H7 (cell line): ENCODE measurements at places on chromosomes 7 and 10. TPM values are rescaled to one million over a fixed set of nuclear protein-coding genes. Genes with fewer than 3 reads are reported as not detected.

DNA sequence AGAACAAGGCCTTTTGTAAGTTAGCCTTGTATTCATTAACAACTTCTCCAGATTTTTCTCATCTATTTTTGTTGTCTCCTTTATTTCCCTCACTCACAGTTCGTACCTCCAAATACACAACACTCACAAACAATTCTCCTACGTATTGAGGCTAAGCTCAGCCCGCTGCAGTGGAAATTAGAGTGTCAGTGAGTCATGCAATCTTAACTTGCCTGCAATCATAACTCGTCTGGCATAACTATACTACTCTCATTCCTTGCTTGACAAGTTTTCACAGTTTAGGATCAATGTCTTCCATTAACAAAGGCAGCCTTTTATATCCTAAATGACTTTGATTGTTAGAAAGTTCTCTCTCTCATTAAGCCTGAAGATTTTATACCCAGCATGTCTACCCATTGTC lies 23.8 kb downstream of the TMEM196 start:
- DNase-seq = no peak

DNA sequence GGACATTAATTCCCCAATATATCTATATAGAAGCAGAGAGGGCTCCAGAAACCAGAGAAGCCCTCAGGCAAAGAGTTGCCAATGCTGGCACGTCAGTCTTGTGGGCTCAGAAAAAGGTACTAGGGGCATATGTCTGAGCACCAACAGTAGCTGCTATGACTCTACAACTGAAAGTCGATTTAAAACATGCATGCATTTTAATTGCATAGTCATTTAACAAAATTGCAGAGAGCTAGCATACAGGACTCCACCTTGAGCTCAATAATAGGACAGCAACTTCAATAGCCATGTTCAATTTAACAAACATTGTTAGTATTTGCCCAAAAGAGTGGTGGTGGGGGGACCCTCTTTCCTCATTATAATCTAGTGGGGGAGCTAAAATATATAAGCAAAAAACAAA lies 126.5 kb downstream of the AMPH start:
- DNase-seq = no peak

- DNase-seq = peak; percentile 93
Observed at GRCh38 chr10:98309366-98310355, 41.7 kb upstream of the LOXL4 start.

GRCh38 chr10:79940431-79940830 lies 8.5 kb downstream of the SFTPD start:
- no peak for DNase-seq

DNA sequence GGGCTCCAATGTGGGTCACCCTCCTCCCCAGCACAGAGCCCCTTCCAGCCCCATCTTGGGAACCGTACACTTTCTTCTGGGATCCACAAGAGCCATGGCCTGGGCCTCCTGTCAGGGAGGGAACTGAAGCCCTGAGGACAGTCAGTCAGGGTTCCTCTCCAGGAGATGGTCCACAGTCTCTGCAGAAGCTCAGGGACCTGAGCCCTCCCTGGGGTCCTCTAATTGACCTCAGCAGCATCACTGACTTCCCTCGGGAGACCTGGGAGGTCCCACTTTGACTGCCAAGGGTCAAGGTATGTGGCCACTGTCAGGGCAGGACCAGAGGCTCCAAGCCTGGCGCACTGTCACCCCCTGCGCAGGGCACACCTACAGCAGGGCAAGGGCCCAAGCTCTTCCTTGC lies 32.3 kb downstream of the NOD1 start:
- no peak for DNase-seq

Gene FAM180A
- not detected in 2 replicates for total RNA-seq

DNA sequence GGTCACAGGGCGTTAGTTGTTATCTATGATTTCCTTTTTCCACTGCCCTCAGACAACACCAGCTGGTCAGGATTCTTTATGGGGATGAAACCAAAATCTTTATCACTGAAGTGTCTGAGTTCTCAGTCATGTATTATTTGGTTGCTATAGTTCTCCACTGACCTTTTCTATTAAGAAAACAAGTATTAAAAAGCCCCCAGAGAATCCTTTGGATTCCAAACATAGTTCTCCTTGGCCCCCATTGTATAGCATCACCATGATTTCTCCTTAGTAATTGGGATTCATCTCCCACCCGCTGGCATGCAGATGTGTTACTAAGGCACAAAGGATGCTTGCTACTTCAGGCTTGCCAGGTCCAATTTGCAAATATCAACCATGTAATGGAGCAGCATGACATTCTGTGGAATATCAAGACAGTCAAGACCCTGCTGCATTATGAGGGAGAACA lies 94.3 kb downstream of the IQUB start:
- DNase-seq = peak; percentile 36

Gene PGAM2
- 2.7 and 4.5 TPM in 2 replicates for total RNA-seq

GRCh38 chr7:116740231-116740630 lies 68.2 kb downstream of the MET start:
- no peak for DNase-seq

Gene PDZD7
- 2.3 and 5.1 TPM in 2 replicates for total RNA-seq

Gene NPTX2
- total RNA-seq = 19.7 and 34.8 TPM in 2 replicates

DNA sequence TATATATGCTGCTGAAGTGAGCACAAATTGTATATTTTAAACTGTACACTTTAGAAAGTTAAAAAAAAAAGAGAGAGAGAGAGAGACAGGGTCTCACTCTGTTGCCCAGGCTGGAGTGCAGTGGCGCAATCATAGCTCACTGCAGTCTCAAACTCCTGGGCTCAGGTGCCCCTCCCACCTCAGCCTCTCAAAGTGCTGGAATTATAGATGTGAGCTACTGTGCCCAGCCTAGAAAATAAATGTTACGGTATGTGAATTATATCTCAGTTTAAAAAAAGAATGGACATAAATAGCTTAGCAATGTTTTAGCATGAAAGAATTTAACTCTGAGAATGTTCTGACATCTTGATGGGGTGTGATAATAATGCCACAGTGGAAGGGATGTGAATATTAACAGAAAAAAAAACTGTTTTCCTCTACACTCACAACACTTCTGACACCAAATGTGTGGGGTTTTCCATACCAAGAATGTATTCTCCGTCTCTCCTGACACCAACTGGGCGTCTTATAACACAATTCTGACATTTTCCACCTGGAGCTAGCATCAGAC lies 162.1 kb downstream of the PLCE1 start:
- no peak for DNase-seq

DNA sequence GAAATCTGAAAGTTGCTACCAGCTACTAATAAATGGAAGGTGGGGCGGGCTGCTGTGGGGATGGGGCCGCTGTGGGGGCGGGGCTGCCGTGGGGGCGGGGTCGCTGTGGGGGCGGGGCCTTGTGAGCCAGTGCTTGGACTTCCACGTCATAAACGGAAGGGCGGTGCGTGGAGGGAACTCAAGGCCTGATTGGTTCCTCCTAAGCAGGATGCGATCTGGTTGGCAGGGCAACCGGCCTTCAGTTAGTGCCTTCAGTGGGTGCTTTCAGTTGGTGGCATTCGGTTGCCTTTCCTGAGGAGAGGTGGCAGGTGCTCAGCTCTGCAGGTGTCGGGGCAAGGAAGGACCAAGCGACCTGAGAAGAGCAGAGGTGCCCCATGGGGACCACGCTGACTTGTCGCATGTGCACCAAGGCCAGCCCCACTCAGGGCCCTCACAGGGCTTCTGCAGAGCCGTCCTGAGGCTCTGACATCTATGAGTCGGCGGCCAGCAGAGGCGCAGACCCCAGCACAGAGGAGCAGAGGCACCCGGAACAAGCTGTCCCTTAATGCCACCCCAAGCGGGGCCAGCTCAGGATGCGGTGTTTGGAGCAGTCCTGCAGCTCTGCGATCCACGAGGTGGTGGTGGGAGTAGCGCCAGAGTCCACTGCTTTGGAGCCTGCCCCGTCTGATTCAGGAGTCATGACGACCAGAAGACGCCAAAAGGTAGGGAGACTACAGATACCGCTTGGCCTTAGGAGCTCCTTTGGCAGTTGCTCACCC lies 54.4 kb upstream of the PDSS1 start:
- peak; percentile 67 for DNase-seq

DNA sequence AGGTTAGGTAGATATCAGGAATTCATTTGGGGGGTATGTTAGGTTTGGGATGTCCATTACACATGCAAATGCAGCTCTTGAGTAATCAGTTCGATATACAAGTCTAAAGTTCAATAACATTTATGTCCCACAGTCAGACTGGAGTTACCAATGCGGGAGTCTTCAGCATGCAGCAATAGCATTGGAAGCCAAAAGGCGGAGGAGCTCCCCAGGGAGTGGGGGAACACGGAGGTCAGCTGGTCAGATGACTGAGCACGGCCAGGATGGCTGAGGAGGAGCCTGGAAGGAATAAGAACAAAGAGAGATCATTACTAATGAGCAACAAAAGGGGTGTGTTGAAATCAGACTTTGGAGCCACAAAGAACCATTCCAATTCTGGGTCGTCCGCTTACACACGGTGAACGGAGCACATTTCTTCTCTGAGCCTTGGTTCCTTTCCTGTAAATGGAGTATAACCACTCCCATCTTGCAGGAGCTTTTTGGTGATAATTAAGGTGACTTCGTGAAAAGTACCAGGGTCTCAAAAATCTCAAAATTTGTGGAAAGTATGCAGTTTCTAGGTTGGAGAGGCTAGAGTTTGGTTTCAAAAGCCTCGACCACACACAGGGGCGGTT lies 478 bp upstream of the ZNF22 start:
- no peak for DNase-seq

Gene ZNF12
- total RNA-seq = 13.8 and 16.7 TPM in 2 replicates

DNA sequence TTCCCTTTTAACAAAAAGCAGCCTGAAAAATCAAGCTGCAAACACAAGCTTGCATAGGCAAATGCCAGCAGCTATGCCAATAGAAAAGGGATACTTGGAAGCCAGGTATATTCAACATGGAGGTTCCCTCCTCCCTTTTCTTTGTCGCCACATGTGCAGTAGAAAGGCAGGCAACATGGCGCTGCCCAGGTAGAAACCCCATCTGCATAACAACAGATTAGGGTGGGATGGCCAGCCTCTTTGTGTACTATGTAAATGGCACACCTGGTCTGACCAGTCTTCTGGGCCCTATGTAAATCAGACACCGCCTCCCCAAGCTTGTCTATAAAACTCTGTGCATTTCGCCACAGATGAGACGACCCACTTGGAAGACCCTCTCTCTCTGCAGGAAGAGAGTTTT lies 58.1 kb downstream of the CCDC3 start:
- no peak for DNase-seq

Gene ZNF282
- total RNA-seq = 32.8 and 34.1 TPM in 2 replicates

DNA sequence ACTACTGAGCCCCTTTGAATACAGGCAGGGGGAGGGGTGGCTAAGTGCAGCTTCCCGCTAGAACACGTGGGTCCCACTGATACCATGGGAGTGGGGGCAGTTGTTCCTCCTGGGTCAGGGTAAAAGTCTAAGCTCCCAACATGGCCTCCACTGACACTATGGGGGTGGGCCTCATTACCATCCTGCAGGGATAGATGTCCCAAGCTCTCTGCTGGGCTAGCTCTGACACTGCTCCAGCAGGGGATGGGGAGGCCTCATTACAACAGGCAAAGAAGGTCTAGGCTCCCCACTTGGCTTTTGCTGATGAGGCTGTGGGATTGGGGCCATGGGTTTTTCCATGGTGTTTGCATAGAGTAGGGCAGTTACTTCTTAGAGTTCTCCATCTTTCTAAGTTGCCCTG lies 51.5 kb downstream of the STK17A start:
- DNase-seq = no peak

Gene NCF1
- total RNA-seq = 0.31 and 0.70 TPM in 2 replicates

Gene FEZF1
- total RNA-seq = 2.1 and 5.0 TPM in 2 replicates
